Kidney epithelial cell (primary cell): ENCODE measurements at places on chromosomes 7 and 10.

DNA sequence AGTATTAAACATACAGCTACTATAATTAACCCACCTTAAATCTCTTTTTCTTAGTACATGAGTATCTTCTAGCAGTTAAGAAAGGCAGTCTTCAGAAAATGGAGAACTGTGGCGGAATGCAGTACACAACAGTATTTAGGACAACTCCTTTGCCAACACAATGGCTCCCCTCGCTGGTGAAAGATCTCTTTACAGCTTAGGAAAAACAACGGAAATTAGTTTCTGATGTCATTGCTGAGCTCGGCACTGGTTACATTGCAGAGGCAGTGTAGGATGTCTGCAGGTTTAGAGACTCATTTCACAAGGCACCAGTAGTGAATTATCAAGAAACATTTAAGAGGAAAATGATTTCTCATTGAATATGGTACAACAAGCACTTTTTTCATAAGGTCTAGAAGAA is 43.4 kb downstream of the GLRX3 start:
- DNase-seq = peak; percentile 26

DNA sequence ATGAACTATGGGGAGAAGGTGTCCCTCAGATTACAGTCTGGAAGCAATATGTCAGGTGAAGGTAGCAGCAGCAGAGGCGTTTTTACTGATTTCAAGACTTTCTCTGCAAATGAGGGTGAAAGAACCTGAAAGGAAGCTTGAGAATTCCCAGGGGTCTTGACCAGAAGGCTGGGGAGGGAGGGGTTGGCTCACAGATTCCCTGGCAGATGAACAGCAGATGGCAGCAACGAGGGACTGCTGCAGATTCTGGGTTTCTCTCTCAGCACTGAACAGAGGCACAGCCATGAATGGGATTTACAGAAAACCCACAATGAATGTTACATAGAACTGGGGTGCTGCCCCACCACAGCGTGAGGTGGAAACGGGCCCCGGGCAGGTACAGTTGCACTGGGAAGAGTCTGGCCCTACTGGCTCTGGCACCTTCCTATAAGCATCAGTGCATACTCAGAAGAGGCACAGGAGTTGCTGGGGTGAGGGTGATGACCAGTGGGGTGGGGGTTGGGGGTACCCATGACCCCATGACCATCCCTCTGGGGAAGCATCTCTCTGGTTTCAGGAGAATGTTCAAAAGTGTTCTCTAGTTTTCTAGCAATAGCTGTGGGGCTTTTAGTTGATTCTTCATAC is 317.8 kb downstream of the SH2D4B start:
- DNase-seq = no peak

- DNase-seq = no peak
Measured at GRCh38 chr7:92833024-92833765, 3.2 kb downstream of the CDK6 start.

DNA sequence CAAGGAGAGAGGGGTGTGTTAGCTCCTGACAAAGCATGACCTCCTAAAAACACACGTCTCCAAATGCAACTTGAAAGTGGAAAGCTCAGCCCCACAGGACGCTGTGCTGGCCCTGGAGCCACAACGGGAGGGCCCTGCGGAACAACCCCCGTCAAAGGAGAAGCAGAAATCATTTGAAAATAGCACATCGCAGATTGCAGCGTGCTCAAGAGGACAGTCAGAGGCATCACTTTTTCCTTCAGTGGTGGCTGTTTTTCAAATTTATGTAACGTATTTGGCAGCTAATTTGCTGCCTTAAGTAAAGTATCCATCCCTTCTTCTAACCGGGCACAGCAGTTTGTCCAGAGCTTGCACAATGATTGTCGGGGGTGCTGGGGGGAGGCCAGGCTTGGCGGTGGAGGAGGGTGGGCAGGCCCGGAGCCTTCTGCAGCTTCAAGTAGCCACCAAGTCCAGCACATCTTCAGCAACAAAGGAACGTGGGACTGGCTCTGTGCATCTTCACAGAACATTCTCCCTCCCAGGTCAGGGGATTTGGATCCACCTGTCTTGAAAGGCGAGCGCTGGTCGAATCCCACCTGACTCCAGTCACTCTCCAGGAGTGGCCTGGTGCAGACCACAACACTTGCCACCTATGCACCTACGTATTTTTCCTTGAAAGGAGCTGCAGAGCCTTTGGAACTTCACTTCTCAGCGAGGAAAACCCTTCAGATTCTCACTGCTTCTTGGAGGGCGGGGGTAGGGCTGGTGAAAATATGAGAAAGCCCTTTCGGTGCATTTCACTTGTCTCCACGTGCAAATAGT is 346.3 kb downstream of the DNAJB6 start:
- DNase-seq = no peak

DNA sequence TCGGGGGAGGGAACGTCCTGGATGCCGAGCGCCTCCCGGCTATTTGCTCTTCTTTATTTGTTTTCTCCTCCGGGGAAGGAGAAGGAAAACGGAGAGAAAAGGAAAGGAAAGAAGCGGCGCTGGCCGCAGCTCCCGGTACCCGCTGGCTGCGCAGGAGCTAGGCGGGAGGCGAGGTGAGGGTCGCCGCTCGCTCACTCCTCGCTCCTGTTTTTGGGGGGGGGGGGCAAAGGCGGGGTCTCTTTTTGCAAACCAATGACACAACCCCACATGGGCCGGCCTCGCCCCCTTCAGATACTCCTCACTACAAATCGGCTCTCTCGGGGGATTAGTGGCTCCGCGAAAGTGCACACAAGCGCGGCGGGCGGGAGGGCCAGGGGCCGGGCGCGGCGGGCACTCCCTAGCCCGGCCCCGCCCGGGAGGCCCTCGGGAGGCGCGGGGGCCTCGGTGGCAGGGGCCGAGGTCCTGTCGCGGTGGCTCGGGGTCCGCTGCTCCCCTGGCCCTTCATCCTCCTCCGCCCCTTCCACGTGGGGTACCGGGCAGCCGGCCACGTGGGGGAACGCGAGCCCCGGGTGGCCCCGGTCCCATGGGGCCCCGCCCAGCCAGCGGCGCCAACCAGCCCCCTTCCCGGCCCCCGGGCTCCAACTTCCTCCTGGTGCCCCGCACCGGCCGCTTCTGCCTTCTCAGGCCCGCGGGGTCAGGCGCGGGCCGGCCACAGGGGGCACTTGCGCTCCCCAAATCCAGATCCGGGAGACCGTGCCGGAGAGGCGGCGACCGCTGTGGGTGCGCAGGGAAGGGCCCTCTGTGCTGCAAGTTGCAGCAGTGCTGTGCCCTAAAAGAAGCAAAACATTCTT is 718 bp upstream of the CTBP2 start:
- no peak for DNase-seq

GRCh38 chr7:40500219-40500618 is 365.4 kb downstream of the SUGCT start:
- no peak for DNase-seq

DNA sequence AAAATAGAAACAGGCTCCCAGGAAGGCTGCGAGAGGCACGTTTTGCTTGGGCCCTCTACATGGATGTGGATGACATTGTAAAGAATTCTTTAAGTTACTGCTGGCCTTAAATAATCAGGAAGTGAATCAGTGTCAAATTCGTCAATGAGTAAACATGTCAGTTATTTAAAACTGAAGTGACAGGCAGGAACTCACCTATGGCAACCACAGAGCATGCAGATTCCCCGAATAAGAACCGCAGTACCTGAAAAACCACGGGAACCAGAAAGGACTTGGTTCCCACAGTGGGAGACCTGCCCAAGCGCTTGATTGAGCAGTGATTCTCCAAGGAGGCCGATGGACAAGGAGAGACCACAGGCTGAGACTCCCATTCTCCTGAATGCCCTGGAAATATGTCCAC is 351.2 kb upstream of the AKR1E2 start:
- peak; percentile 34 for DNase-seq

GRCh38 chr7:116100626-116101025 is 70.1 kb upstream of the TFEC start:
- no peak for DNase-seq

GRCh38 chr10:85614981-85615380 is 751.6 kb downstream of the GRID1 start:
- no peak for DNase-seq

DNA sequence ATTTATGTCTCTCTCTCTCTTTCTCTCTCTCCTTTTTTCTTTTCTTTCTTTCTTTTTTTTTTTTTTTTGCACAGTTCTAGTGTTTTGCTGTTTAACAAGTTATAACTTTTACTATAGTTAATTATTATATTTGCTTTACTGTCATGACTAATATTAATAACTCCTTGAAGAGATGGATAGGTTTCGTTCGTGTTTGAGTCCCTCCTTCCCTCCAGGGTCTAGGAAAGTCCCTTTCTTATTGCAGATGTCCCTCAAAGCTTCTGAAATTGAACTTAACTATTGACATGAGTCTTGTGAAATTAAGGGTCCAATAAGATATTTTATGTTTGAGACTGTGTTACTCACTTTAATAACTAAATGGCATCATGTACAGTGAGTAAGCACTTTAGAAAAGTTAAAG is 131.4 kb downstream of the PLXDC2 start:
- DNase-seq = no peak

DNA sequence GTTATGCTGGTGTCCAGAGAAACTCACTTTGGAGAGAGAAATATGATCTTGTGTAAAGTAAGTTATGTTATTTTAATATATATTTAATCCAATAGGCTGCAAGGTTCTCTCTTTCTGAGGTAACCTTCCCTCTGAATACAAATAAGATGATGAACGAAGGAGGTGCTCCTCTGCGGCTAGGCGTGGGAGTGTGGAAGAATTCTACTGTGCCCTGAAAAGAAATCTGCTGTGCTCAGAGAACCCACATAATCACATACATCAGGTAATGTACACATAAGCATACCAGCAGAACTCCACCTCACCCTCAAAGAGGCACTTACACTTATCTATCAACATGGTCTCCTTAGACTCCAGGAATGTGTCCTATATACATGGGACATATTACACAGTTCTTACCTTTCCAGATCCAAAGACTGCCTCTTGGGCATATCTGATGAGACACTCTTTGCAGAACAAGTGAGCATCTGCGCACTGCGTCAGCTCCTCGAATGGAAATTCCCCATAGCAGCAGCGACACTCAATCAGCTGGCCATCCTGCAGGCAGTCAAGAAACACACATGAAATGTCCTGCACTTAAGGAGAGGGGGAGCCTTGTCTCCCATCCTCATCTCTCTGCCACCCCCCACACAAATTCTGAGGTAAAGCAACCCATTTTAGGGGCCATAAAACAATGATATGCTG is 66.7 kb downstream of the RNF216 start:
- no peak for DNase-seq

- no peak for DNase-seq
Measured at GRCh38 chr7:139047970-139048369, 12.1 kb upstream of the ZC3HAV1L start.

DNA sequence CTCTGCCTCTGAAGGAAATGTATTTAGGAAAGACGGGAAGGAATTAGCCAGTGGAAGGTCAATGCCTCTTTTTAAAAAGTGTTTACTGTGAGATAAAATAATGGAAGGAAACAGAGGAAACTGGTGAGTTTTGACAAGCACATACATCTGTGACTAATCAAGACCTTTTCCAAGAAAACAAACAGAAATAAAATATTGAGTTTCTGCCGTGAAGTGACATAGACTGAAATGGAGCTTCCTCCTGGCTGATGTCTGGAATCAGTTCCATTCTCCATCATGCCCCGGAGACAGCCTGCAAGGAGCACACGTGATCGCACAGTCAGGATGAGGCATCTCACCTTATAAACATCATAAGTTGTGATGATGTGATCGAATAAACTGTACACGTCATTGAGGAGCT is 30.7 kb downstream of the TECTB start:
- no peak for DNase-seq

DNA sequence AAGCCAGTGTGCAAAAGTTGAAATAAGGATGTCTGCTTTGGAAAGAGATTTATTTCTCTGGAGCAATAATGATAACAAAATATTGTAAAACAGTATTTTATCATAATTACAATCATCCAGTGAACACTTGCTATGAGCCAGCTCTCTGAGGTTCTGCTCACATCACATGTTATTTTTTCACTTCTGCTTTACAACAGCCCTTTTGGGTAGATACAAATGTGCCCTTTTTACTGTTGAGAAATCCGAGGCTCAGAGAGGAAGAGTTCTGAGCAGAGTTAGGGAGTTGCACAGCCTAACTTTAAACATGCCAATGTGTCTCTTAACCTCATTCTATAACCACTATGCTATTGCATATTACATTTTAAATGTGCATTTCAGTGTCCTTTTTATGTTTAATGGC is 232.6 kb upstream of the CDC14C start:
- DNase-seq = no peak

- DNase-seq = no peak
Measured at GRCh38 chr10:102352066-102352715, 43.3 kb upstream of the NFKB2 start.

- no peak for DNase-seq
Measured at GRCh38 chr7:131371411-131371810, 43.7 kb downstream of the MKLN1 start.

DNA sequence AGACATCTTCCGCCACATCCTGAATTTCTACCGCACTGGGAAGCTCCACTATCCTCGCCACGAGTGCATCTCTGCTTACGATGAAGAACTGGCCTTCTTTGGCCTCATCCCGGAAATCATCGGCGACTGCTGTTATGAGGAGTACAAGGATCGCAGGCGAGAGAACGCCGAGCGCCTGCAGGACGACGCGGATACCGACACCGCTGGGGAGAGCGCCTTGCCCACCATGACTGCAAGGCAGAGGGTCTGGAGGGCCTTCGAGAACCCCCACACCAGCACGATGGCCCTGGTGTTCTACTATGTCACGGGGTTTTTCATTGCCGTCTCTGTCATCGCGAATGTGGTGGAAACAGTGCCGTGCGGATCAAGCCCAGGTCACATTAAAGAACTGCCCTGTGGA is 1.9 kb downstream of the KCND2 start:
- no peak for DNase-seq

DNA sequence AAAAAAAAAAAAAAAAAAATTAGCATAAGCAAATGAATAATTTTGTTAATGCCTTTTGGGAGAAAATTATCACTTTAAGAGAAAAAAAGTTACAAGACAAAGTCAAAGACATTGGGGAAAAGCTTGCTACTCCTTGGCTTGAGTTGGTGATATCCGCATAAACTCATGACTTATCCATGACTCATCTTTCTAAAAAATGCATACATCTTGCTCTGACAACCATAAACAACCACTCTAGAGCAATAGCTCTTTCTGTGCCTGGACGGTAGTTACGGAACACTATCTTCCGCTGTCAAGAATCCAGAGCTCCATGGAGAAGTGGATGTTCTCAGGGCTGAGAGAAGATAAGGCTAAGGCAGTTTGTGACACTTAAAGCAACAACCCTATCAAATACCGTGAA is 281.1 kb upstream of the PFKP start:
- no peak for DNase-seq

DNA sequence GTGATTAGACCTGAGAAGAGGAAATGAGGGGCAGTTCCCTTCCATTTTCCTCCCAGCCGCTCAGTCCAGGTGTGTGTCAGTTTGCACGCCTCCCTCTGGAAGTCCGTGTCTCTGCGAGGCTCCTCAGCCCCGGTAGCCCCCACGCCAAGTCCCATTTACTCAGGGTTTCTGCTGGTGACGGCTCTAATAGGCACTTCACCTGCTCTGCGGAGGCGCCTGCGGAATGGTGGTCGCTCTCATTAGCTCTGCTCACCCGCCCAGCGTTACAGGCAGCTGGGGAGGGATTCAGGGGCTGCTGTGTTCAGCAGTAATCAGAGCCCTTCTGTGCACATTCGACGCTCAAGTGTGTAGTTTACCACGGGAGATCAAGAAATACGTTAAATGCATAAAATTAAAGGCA is 179.9 kb downstream of the MGMT start:
- no peak for DNase-seq
